ENCODE measurements at places on chromosomes 1 and 21.

DNA sequence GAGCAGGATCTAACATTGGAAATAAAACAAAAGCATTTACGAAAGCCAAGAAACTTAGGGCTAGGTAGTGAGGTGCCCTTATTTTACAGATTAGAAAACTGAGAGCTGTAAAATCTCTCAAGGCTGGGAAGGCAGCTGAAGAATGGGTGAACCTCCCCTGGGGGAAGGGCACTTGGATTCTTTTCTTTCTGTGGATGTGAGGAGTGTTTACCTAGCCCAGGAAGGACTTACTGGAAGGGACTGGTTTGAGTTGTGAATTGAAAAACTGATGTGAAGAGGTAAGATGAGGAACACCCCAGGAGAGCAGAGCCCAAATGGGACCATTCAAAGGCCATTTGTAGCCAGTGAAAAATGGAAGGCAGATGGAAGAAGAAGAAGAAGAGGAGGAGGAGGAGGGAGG lies 74.7 kb upstream of the NGF start:
- DNase-seq = no peak

GRCh38 chr1:173475564-173476196 lies 1.5 kb upstream of the PRDX6 start:
- DNase-seq = no peak

DNA sequence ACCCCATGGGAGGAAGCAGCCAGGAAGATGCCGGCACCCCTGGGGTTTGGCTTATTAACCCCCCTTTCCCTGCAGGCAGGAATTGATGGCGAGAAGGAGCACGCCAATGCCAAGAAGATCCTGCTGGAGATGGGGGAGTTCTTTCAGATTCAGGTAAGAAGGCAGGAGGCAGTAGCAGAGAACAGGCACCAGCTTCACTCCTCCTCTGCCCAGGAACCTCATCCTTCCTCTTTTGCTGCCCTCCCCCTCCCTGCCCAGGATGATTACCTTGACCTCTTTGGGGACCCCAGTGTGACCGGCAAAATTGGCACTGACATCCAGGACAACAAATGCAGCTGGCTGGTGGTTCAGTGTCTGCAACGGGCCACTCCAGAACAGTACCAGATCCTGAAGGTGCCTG lies 1.2 kb upstream of the RUSC1 start:
- no peak for DNase-seq

DNA sequence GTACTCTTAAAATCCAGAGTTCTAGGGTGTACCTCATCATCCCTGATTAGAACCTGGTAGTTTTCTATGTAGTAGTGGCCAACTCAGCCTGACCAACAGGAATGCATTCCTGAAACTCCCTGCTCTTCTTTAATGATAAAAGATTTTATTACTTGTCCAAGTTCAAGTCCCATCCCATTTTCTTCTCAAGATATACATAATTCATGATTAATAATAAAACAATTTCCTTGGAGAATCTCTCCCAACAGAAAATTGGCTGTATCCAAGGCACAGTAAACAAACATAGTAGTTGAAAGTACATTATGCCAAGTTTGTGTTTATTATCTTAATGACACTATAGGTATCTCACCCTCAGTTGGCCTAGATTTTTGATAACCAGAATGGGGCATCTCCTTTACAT lies 714.1 kb upstream of the ADAMTS5 start:
- no peak for DNase-seq

- DNase-seq = no peak
Observed at GRCh38 chr21:44720170-44720569, 8.8 kb upstream of the TSPEAR start.

- no peak for DNase-seq
Observed at GRCh38 chr1:50724626-50725286, 235.3 kb downstream of the FAF1 start.

DNA sequence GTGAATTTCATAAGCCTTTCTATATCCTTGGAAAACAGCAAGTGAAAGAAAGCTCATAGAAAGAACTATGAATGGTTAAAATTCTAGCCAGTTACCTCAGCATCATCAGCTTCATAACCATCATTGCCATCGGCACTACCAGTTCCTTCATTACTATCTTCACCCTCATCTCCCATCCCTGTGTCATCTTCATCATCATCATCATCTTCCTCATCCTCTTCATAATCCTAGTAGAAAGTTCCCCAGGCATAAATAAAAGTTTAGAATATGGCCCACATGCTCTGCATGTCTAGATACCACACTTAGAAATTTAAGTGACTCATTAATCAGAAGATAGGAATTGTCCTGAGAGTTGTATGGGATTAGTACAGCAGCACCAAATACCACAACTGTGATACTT lies 49.0 kb downstream of the TPR start:
- no peak for DNase-seq

DNA sequence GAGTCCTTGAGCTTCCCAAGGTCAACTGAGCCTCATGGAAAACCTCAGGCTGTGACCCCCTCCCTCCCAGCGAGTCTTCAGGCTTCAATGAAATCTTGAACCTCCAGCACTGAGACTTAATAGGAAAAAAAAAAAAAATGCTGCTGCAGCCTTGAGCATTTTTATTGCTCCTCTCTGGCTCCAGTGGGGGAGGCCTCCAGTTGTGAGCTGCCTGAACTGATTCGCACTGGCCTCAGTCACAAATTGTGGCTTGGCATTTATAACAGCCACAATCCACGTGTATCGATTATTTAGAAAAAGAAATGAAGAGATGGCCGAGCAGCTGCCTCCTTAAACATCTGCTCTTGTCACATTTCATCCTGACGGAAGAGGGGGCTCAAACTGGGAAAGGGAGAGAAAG lies 173.0 kb downstream of the PRDM2 start:
- no peak for DNase-seq

DNA sequence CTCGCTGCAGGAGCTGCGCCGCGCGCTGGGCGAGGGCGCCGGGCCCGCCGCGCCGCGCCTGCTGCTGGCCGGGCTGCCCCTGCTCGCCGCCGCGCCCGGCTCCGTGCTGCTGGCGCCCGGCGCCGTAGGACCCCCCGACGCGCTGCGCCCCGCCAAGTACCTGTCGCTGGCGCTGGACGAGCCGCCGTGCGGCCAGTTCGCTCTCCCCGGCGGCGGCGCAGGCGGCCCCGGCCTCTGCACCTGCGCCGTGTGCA lies 730 bp downstream of the OLIG1 start:
- DNase-seq = no peak

GRCh38 chr1:176602388-176603004 lies 139.5 kb downstream of the PAPPA2 start:
- no peak for DNase-seq

DNA sequence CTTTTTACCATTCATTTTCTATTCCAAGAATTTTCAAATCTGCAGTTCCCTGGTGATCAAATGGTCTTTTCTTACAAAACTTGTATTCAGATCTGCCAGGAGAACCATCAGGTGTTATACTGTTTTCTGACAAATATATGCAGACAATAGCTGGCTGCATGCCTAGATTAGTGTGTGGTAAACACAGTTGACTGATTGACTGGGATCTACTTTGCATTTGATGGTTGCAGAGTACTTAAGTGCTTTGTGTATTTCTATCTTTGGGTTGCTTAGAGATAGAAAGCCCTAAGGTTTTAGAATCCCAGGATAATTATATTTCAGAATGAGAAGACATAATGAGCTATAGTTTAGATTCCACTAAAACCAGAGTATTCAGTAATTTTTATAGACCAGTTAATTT lies 102.0 kb upstream of the CHODL start:
- DNase-seq = no peak

GRCh38 chr1:152013664-152014237 lies 20.1 kb upstream of the S100A10 start:
- peak; percentile 59 for DNase-seq

DNA sequence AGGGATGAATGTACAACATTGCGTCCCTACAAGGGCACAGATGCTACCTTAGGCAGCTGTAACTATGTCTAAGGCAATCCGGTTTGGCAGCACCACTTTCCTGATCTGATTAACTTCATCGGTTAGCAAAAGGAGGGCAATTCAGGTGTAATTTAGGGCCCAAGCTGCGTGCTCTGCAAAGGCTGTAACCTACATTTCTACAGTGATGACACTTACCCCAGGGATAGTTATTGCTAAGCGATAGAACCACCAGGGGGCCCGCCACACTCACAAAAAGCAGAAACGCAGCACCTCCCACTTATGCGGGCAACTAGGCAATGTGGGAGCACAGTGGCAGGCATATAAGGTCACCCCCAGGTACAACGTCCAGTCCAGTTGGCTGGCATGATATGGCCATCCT lies 113.5 kb downstream of the GDAP2 start:
- DNase-seq = no peak

DNA sequence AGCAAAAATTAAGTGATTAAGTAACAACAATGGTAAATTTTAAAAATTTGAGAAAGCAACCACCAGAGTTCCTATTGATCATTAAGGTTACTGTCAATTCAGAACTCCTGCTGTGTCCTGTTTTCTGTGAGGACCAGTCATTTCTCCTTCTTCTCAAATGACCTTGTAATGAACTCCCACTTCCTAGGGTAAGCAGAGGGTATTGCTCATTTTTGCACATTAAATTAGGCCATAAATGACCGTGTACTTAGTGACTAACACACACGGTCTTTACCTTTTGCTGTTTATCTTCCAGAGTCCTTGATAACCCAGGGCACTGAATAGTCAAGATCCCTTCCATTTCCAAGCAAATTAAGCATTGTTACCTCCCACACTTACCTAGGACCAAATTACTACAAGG lies 227.5 kb upstream of the LYPLAL1 start:
- no peak for DNase-seq

GRCh38 chr1:11874258-11874562 lies 15.5 kb upstream of the NPPB start:
- DNase-seq = no peak

GRCh38 chr1:211133393-211133835 lies 534 bp downstream of the KCNH1 start:
- DNase-seq = peak; percentile 72

GRCh38 chr1:15260418-15261154 lies 13.6 kb downstream of the FHAD1 start:
- no peak for DNase-seq

GRCh38 chr1:245444147-245444828 lies 289.5 kb downstream of the KIF26B start:
- no peak for DNase-seq

DNA sequence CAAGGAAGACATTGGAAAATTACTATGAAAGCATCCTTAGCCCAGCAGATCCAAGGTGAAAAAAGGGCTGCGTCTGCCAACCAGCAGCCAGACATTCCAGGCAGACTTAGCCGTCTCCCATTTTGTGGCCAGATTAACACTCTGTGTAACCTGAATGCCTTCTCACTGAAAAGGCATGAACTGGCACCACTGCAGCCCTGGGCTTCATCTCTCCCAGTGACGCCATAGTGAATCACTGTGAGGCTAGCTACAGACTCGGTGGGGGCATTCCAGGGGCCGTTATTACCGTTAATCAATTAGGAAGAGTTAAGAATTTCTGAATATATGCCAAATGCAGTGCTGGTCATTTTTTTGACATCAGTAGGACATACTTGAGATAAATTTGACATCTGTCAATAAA lies 627.4 kb downstream of the LMO4 start:
- no peak for DNase-seq

DNA sequence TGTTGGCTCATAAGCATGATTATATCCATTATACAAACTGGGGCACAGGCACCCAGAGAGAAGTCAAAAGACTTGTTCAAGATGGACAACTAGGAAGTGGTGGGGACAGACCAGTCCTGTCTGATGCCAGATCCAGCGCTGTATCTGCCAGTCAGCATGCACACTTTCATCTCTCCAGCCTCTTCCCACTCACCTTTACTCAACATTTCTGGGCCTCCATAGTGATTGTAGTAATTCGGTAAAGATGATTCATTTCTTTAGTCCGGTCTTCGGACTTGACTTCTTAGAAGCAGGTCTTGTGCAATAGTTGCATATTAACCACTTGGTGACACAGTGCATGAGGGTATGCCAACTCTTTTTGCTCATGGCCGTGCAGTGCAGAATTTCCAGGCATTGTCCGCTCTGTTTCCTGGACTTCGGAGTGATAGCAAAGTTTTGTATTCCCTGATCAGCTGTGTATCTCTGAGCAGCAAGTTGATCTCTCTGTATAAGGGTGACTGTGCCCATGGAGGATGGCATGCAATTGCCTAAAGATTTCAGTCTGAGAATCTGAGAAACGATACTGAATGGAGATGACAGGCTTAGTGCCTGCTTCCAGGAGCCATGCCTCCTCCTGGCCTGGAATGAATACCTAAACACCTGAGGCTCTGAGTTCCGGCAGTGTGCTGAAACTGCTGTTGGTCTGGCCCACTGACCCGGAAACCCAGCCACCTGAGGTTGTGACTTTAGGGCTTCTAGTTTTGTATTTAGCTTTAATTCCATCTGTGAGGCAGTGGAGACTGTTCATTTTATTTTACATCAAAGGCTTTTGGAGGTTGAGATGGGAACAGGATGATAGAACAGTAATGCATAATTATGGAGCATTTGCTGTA lies 39.0 kb downstream of the GALNT2 start:
- no peak for DNase-seq

DNA sequence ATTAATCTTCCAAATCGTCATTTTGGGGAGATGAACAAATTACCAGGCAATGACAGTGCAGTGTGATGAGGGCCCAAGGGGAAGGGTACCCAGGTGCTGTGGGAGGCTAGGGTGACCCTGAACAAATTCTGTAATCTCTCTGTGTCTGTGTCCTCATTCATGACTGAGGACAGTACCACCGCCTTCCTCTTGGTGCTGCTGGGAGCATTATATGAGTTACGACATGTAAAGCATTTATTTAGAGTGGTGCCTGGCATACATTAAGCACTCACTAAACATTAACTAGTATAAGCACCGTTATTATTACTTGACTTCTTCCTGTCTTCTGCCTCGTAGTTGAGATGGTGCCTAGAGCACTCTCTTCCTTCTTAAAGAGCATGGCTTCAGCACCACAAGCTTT lies 468.2 kb upstream of the VAMP3 start:
- peak; percentile 40 for DNase-seq

DNA sequence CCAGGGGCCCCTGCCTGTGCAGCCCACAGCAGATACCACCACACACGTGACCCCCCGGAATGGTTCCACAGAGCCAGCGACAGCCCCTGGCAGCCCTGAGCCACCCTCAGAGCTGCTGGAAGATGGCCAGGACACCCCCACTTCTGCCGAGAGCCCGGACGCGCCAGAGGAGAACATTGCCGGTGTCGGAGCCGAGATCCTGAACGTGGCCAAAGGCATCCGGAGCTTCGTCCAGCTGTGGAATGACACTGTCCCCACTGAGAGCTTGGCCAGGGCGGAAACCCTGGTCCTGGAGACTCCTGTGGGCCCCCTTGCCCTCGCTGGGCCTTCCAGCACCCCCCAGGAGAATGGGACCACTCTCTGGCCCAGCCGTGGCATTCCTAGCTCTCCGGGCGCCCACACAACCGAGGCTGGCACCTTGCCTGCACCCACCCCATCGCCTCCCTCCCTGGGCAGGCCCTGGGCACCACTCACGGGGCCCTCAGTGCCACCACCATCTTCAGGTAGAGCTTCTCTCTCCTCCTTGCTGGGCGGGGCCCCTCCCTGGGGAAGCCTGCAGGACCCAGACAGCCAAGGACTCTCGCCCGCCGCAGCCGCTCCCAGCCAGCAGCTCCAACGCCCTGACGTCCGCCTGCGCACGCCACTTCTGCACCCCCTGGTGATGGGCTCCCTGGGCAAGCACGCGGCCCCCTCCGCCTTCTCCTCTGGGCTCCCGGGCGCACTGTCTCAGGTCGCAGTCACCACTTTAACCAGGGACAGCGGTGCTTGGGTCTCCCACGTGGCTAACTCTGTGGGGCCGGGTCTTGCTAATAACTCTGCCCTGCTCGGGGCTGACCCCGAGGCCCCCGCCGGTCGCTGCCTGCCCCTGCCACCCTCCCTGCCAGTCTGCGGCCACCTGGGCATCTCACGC lies 51.0 kb downstream of the COL18A1 start:
- DNase-seq = no peak

Data from H7 (cell line).